Activated naive CD4-positive, alpha-beta T cell treated with anti-CD3 and anti-CD28 coated beads for 36 hours (primary cell): ENCODE measurements at places on chromosomes 7 and 10. TPM values are rescaled to one million over a fixed set of nuclear protein-coding genes. Genes with fewer than 3 reads are reported as not detected.

- no peaks in the 10 kb centered on the region for H3K36me3 ChIP-seq
- no peak for DNase-seq
- H3K4me3 ChIP-seq, result no peak overlapping the region
These were observed 50.5 kb upstream of the BMPER start for GRCh38 chr7:33854801-33855350.

- H3K4me3 ChIP-seq, result peak overlapping the region; percentile 94
- peak overlapping the region; percentile 100 for H3K27ac ChIP-seq
- H3K27me3 ChIP-seq, result no peaks in the 10 kb centered on the region
- no peak for DNase-seq
- H3K4me1 ChIP-seq, result peaks cover 84% of the 10 kb centered on the region
- peaks cover 72% of the 10 kb centered on the region for H3K36me3 ChIP-seq
These were observed 145.2 kb downstream of the ARID5B start for GRCh38 chr10:62046522-62047227.

DNA sequence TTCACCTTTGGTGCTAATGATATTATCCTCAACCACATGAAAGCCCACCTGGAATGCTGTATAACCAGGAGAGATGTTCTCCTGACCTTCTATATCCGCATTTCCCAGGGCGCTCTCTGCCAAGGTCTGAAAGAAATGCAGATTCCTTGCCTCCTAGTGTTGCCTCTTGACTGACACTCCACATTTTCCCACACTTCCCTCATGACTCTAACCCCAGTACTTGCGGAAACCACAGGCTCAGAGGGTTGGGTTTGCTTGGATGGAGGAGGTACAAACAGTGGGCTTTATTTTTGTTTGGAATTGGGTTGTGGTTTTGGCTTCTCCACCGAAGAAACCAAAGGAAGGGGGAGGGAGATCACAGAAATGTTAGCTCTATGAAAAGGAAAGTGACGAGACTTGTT is 222.9 kb upstream of the CELF2 start:
- H3K36me3 ChIP-seq, result no peaks in the 10 kb centered on the region
- peaks cover 23% of the 10 kb centered on the region for H3K27me3 ChIP-seq
- DNase-seq, result no peak
- H3K4me3 ChIP-seq, result no peak overlapping the region

DPYSL4 gene
- 10.8 TPM for total RNA-seq

REEP3 gene
- 11.9 TPM for total RNA-seq
